ENCODE measurements at places on chromosomes 11 and 22.

GRCh38 chr11:66617155-66617834 lies 865 bp downstream of the RBM14 start:
- DNase-seq, result peak; percentile 38

DNA sequence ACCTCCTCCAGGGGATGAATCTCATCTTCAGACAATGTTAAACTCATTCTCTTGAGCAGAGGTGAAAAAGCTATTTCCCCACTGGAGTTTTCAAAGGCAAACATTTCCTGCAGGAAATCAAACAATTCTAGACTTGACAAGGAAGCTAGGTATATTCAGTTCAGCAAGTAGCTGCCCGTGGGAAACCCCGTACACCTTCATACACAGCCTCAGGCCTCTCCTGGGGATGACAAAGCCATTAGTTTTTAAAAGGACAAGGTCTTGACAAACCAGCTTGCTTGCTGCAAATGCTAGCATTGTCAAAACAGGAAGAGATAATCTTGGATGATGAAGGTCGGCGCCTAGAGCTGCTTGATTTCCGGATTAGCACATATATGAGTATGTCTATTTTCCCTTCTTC lies 1630.8 kb upstream of the TENM4 start:
- DNase-seq, result no peak

GRCh38 chr22:46044621-46045458 lies 67.9 kb upstream of the WNT7B start:
- DNase-seq, result no peak

- peak; percentile 65 for DNase-seq
Measured at GRCh38 chr11:85826116-85826855, 15.3 kb upstream of the SYTL2 start.

DNA sequence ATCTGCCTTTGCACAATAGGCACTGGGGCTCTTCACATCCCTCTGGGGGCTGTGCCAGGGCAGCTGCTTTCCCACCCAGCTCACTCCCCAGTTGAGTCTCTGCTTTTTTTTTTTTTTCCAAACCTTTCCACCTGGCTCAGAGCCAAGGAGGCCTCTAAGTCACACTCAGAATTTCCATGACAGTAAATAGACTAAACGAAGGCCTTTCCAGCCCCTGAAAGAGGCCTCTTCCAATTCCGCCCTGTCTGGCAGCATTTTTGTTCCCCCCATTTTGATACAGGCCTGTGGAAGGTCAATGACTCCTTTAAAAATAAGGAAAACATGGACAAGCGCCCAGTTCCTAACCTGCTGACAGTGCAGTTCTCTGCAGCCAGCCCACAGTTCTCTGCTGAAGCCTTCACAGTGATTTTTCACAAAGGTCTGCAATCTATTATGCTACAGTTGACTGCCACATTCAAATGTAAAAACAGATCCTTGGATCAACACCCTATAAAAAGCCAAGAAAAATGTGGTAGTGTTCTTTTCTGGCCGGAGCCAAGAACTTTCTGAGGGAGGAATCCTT lies 107.5 kb upstream of the SESN3 start:
- peak; percentile 33 for DNase-seq
